ENCODE measurements at places on chromosomes 6 and 20.

DNA sequence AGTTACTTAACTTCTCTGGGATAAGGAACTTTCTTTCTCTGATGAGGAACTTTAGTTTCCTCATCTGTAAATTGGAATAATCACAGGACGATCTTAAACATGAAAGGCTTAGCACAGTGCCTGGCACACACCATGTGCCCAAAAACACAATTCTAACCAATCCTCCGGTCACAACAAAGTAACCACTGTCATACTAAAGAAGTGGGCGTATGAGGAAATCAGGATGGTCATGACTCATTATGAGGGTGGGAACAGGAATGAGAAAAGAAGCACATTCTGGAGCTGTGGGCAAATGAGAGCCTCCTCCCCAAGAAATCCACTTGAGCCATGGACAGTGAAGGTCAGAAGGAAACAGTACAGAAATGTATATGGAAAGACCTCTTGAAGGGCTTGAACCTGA, 82.9 kb downstream of the LRFN2 start:
- no peak for DNase-seq

- DNase-seq = no peak
These were observed 357.5 kb downstream of the ZFAND3 start for GRCh38 chr6:38176797-38177751.

- no peak for DNase-seq
These were observed 96.4 kb upstream of the IYD start for GRCh38 chr6:150272264-150272975.

DNA sequence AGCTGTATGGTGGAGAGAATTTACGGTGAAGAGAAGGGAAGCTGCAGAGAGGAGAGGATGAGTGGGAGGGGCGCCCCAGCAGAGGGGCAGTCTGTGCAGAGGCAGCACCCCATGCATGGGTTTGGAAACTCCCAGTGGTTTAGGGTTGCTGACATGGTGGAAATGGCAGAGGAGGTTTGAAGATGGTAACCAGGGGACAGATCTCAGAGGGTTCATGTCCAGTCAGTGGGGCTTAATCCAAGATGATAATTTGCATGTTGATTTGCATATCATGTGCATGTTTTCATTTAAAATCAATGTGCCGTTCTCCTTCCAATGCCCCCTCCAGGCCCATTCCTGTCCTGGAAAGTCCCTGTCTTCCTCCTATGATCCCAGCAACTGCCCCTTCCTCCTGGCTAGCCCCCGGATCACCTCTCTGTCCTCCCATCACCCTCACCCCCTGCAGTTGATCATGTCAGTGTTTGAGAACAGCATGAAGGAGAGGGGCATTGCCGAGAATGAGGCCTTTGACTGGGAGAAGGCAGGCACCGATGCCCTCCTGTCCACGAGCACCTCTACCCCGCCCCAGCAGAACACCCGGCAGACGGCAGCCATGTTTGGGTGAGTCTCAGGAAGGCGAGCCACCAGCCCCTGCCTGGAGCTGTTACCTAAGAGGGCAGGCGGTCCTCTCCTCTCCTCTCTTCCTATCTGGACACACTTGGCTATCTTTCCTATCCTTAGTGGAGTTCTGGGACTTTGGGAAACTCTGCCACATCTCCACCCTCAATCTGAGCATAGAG, 14.3 kb downstream of the TTBK1 start:
- no peak for DNase-seq

DNA sequence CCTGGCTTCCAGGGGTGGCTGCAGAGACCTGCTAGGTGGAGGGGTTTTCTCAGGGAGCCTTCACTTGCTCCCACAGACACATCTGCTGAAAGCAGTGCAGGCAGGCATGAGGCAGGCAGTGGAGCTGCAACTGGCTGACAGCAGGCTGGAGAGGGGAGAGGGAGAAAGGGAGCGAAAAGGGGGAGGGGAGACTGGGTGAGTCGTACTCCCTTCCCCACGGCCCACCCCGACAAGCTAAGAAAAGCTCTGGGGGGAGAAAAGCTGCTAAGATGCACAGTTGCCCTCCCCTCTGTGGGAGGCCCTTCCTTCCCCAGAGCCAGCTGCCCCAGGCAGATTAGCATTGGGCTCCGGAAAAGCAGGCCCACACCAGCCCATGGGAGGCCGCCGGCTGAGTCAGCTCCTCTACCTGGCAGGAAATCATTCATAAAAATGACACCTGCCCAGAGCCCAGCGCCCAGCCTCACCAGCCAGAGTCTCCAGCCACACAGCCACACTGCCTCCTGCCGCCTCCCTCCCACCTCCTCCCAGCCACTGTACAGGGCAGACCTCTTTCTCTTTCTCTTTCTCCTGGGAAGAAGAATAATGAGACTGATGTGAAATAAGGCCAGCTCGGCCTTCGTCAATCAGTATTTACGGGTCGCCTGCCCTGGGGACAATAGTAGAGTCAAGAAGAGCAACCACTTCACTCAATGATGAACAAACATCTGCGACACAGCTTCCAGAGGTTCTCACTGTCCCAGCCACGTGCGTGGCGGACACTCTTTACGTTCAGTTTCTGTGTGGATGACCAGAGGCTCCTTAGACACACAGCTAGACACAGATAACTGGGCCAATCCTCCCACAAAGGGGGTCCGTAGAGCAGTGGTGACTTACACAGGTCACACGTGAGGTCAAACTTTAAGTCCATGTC, 7.7 kb upstream of the C20orf203 start:
- no peak for DNase-seq

DNA sequence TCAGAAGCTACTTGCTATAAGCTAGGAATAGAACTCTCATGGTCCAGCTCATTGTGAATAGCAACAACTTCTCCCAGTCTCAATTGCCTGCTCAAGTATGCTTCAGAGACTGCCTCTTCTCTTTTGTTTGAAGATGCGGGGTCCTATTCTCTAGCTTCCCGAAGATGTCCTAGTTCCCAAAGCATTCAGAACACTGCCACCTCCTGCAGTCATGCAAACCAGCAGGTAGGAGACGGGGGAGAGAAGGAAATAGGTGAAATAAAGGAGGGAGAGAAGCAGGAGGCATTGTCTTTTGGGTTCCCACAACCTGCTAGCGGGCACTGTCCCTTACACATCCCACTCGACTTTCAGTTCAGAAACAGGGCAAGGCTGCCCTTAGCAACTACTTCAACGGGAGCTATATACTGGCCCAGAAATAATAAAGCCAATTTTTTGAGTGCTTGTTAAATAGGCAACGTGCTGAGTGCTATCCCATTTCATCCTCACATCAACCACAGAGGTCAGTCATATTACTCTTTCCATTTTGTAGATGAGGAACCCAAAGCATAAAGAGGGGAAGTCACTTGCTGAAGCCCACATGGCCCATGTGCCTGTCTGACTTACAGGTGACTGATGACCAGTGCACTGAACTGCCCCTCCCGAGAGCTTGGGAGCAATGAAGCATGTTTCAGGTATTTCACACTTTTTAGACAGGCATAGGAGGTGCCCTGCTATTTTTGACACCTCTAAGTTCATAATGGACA, 61.9 kb upstream of the ATXN1 start:
- no peak for DNase-seq

DNA sequence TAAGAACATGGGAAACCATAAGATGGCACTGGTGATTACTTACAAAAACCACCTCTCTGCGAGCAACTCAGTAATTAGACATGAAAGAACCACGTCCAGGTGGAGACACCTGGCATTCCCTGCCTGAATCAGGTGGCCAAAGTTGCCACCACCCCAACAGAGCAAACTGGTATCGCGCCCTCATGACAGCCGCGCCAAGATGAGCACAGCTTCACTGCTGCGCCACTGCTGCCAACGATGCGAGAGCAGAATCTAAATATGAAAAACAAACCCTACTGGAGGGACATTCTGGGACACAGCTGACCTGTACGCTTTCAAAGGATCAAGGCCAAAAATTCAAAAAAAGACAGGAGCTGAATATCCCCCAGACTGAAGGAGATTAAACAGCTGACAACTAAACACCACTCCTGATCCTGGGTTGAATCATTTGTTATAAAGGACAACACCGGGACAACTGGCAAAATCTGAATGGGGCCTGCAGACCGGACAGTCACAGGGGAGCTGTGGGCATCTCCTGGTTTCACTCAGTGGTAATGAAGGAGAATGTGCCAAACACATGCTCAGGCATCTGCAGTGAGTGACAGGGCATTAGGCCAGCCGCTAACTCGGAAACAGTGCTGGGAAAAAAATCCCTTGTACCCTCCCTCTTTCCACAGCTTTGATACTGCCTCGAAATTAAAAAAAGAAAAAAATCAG, 17.4 kb downstream of the CST7 start:
- DNase-seq = no peak

GRCh38 chr6:28167926-28168325, 26.2 kb downstream of the ZKSCAN8 start:
- no peak for DNase-seq

DNA sequence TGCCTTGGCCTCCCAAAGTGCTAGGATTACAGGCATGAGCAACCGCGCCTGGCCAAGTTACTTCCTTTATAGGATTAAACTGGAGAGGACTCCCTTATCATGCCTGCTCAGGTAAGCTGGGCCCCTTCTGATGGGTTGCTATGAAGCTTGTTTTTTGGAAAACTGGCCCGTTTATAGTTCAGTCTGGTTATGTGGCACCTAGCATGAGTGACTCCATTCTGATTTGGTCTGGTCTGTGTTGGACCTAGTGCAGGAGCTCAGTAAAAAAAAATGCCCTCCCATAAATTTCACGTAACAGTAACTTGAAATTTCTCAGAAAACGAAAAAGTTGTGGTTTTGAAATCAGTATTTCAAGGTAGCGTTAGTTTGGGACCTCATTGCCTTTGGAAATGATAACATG, 448.4 kb downstream of the HACE1 start:
- DNase-seq = no peak

- DNase-seq = no peak
These were observed 7.7 kb upstream of the PM20D2 start for GRCh38 chr6:89138173-89138572.

- DNase-seq = no peak
These were observed 63.2 kb downstream of the PHACTR1 start for GRCh38 chr6:12779772-12780171.

DNA sequence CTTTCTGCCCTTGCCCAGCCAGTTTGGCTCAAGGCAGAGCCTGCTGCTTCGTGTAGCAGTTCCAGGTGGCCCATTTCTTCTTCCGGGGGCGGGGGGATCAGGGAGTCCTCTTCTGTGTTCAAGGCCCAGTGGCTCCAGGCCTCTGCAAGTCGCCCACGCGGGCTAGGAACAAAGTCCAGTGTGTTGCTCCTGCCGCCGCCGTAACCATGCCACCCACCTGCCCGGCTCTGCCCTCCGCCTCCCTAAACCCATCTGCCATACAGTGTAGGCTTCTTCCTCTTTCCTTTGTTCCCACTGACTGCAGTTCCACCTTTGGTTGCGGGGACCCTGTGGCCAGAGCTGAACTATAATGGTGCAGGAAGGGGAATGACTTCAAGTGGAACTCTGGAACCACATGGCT, 43.9 kb upstream of the SRF start:
- DNase-seq = no peak

DNA sequence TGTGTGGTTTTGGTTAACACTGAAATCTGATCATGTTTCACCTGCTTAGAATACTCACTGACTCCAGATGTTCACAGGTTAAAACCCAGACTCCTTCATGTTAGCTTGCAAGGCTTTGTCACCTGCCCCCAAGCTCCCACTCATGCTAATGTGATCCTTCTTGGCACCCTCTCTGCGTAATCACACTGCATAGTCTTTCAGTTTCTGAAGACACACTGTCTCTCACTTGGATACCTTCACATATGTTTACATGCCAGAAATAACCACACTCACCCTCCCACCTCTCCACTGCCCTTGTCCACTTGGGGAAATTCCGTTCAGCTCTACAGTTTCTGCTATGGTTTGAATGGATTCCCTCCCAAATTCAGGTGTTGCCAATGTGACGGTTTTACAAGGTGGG, 234.7 kb upstream of the SASH1 start:
- DNase-seq = no peak

DNA sequence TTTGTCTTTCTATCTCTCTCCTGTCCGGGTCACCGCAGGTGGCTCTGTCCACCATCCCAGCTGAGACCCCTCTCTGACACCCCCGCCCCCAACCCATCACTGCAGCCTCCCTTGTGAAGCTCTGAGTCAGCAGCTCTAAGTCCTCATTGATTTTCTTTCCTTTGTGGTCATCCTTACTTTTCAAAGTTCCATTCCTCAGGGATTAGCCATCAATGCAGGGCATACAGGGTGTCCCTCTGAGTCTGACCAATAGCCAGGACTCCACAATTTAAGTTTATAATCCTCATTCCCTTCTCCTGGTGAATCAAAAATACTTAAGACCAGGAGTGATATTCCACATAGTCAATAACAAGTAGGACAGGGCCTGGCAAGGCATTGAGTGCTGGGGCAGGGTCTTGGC, 333.3 kb upstream of the CNR1 start:
- DNase-seq = no peak

- DNase-seq = no peak
These were observed 284.1 kb upstream of the TAB2 start for GRCh38 chr6:149033454-149033853.

- no peak for DNase-seq
These were observed 38.8 kb downstream of the METTL24 start for GRCh38 chr6:110319381-110319780.

DNA sequence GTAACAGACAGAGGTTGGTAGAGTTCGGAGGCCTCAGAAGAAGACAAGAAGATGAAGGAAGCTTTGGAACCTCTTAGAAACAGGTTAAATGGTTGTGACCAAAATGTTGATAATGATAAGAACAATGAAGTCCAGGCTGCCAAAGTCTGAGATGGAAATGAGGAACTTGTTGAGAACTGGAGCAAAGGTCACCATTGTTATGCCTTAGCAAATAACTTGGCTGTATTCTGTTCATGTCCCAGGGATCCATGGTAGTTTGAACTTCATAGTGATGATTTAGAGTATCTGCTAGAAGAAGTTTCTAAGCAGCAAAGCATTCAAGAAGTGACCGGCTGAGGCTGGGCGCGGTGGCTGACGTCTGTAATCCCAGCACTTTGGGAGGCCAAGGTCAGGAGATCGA, 11.1 kb upstream of the LSM14B start:
- no peak for DNase-seq

DNA sequence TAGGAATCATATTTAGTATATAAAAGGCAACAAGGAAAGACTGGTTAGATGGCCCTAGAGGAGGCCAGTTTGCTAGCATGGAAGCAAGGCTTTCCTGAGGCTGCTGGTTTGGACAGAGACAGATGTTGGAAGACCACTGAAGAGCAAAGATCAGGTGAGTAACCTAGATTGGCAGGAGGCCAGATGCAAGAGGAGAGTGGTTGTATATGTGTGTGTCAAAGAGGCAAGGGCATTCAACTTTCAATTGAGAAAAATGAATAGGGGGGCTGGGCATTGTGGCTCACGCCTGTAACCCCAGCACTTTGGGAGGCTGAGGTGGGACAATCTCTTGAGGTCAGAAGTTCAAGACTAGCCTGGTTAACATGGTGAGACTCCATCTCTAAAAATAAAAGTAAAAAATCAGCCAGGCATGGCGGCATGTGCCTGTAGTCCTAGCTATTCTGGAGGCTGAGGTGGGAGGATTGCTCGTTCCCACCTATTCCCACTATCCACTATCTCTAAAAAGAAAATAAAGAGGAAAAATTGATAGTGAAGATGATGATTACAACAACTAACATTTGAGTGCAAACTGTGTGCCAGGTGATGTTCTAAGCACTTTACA, 79.8 kb downstream of the PRDM1 start:
- DNase-seq = no peak

GRCh38 chr6:138419766-138420165, 15.7 kb downstream of the HEBP2 start:
- DNase-seq = no peak

All from activated CD4-positive, alpha-beta T cell treated with anti-CD3 and anti-CD28 coated beads for 24 hours (primary cell).